ENCODE measurements at places on chromosomes 1 and 21.

DNA sequence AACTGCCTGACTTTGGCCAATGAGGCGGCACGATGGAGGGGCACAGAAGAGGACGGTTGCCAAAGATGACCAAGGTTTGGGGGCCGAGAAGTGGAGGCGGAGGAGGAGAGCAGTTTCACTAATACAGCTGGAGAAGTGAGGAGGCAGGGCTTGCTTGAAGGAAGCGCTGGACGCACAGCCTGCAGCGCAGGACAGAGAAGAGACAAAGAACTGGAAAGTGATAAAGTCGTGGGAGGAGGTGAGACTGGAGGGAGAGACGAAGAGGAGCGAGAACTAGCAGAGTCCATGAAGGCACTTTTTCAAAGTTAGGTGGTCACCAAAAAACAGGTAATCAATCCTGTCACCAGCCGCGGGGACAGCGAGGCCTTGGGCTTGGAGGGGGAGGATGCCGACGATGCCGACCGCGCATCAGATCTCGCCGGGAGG, 771 bp downstream of the PACC1 start:
- DNase-seq = no peak

DNA sequence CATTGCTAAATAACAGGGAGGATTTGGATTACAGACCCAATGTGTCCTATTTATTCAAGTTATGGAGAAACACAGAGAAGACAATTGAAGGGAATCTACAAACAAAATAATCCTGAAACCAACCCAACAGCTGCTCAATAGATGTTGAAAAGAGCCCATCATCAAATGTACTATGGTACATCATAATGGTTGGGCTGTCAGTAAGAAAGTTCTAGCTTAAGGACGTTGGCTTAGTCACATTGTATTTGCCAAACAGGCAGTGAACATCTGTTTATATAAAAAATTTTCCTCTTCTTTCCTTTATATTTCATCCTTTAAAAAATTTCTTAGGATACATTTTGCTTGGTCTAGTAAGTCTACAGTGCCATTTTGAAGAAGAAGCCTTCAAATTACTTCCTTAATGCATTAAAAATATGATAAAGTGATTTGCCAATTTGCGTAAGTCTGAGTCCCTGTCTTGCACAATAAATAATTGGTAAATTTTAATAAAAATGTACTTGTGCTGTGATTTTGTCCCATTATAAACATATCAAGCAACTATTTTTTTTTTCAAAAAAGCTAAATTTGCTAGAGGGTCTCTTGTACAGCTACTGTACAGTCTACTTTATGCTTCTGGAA, 14.4 kb downstream of the MAP3K7CL start:
- DNase-seq = peak; percentile 34

DNA sequence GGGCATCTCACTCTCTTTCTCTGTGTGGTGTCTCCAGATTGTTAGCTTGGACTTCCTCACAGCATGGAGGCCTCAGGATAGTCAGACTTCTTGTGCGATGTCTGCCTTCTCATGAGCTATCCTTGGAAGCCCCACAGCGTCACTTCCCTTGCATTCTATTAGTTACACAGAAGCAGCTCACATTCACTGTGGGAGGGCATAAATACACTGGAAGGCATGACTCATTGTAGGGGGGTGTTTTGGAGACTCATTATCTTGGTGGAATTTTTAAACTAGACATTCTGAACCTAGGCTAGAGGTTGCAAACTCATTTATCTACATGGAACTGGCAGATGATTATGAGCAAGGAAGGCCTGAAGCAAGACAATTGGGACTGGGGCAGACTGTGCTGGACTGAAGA, 21.4 kb upstream of the FASLG start:
- peak; percentile 89 for DNase-seq

DNA sequence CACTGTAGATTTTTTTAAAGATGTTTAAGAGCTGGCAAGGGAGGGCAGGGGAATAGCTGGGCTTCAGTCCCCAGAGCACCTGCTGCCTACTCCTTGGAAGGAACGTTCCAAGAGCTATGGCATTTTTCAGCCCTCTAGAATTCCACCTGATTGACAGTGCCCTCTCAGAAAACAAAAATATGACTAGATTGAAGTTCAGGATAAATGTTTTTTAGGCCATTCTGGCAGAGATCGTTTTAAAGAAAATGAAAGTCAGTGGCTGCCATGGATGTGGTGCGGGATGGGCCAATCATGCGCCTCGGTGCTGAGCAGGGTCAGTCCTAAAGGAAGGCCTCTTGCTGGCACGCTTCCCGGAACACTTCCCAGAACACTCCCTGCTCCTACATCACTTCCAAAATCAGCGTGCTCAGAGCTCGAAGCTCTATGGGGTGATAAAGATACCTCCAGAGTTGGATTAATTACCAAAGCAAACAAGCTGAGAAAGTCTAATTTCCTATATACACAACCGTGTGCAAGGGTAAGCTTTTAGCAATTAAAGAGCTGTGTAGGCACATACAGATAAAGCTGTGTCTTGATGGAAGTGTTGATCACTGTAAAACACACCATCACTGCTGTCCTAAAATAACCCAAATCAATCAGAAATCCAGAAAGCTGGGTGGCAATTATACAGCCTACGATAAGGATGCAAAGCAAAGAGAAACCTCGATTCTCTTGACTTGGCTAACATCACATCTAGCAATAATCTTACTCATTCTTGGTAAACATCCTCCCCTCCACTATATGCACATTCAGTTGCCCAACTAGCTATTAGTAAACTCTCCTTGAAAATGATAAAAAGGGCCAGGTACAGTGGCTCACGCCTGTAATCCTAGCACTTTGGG, 34.6 kb downstream of the TGFBR3 start:
- DNase-seq = peak; percentile 83

DNA sequence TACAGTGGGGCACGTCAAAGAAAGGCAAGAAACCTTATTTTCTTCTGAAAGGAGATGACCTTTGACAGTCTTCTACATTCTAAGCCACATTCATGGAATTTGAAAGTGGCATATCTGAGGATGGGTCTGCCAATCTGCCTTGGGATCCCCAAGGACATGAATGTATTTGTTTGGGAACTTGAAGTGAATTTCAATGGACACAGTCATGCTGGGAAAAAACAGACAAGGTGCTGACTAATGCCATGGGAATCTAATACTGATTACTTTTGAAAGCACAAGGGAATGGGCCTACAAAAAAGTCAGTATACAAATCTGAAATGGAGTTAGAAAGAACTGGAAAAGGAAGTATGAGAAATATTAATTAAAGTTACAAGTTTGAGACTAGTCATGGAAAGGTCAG, 128.8 kb downstream of the KCNJ6 start:
- DNase-seq = peak; percentile 94

GRCh38 chr21:21845901-21846300, 847.7 kb downstream of the NCAM2 start:
- no peak for DNase-seq

DNA sequence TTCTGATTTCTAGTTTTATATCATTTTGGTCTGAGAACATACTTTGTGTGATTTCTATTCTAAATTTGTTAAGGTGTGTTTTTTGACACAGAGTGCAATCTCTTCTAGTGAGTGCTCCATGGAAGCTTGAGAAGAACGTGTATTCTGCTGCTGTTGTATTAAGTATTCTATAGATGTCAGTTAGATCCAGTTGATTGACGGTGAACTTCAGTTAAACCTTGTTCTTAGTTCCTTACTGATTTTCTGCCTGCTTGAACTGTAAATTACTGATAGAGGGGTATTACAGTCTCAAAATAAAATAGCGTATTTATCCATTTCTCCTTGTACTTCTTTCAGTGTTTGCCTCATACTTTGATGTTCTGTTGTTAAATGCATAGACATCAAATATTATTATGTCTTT, 248.1 kb upstream of the GREM2 start:
- no peak for DNase-seq
